ENCODE measurements at places on chromosomes 16 and 17.

- DNase-seq: no peak
Measured at GRCh38 chr17:3956983-3957382, 7.3 kb downstream of the ATP2A3 start.

DNA sequence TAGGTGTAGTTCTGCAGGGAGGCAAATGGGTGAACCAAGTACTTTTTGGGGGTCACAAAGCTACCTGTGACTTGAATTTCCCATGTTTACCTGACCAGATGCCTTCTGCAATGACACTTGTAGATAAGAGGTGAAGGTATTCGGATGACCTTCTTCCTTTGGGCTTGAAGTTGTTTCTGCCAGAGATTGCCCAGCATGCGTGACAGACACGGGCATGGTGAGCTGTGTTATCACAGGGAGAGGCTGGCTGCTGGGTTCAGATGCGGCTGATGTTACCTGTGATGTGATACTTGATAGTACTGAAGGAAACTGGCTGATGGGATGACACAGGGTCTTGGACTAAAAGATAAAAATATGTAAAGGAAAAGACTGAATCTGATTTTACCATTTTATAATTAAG lies 14.1 kb downstream of the PKD1L3 start:
- DNase-seq: no peak

DNA sequence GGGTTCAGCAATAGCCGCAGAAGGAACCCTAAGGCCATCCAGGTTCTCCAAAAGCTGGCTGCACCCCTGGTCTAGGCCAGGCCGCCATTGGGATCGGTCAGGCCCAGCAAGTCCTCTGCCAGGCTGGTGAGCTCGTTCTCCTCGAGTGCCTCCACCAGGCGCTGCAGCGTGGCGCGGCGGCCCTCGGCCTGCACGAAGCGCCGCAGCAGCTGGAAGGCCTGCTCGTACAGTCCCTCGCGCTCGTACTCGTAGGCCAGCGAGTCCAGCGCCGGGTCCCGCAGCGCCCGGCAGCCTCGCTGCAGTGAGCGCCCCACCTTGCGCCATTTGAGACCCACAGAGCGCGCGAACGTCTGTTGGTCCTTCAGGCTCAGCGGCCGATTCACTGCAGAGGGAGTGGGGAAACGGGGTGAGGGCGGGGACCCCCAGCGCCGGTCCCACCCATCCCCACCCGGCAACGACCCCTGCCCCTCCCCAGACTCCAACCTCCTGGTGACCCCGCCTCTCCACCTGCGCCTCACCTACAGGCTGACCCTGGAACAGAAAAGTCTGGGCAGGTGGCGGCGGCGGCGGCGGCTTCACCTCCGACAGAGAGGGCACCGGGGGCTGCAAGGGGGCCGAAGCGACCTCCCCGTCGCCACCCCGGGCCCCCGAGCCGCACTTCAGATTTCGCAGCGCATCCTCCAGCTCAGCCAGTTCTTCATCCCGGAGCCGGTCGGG lies 3.9 kb upstream of the B3GNT9 start:
- DNase-seq: no peak

- DNase-seq: peak; percentile 32
Measured at GRCh38 chr17:47718634-47719405, 14.2 kb upstream of the TBX21 start.
